ENCODE measurements at places on chromosomes 12 and 14.

DNA sequence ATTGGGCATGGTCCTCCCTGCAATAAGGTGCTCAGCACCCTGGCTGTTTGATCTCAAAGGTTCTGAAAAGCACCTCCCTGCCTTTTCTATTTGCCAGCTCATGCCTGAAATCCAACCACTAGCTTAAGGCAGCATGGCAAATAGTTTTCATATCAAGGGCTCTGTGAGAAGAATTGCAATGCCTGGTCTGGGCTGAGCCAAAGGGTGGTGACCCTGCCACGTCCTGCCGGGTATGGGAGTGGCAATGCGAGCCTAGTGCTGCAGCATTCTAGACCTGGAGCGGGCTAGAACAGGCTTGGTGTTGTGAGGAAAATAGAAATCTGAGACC, 2.3 kb upstream of the SCNN1A start:
- H3K36me3 ChIP-seq, result no peaks in the 10 kb centered on the region
- no peak for DNase-seq
- peaks cover 3% of the 10 kb centered on the region for H3K27me3 ChIP-seq
- H3K27ac ChIP-seq, result peak overlapping the region; percentile 92
- H3K4me3 ChIP-seq, result no peak overlapping the region
- H3K4me1 ChIP-seq, result peaks cover 12% of the 10 kb centered on the region

DNA sequence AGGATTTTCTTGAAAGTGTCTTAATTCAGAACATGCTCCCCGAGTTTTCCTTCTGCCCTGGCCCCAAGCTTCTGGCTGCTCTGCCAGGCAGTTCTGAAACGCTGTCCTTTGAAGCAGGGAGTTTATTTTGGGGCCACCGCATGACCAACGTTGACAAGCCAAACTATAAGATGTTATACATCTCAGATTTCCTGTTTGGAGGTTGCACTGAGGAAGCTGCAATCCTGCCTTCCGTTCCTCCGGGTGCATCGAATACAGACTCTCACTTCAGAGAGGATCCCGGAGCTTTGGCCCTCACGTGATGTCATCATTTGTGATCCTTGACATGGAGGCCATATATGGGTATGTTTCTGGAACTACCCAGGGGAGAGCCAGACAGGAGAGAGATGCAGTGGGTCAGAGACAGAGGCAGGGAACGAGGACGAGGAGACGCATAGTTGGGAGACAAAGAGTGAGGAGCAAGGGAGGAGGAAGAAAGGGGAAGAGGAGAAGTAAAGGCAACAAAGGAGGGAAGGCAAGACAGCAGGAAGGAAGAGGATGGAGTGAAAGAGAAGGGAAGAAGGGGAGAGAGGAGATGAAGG, at the start of gene ASB2:
Gene ASB2, minus strand, starts transcription at position 94 of the 581 bp plus-strand sequence. CDS start 12,031 bp downstream, outside the sequence.
- H3K36me3 ChIP-seq, result no peaks in the 10 kb centered on the region
- no peak within 1 kb of the TSS for H3K4me3 ChIP-seq
- H3K27me3 ChIP-seq, result peaks cover 13% of the 10 kb centered on the region
- DNase-seq, result no peak
- H3K27ac ChIP-seq, result no peak within 1 kb of the TSS

DNA sequence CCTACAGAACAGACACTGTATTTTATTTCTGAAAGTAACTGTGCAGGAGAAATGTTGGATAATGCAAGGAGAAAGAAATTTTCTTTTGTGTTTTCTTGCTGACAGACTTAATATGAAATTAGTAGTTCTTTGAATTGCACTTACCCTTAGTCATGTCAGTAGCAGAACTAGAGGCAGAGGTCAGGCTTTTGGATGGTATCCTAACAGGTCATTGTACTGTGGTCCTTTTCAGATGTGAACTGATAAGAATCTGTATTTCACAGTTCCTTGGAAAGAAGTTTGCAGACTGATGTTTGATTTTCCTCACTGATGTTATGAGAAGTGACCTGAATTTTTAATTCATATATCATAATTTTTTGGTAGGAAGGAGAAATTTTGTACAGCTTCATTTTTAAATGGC, 46.0 kb downstream of the VRK1 start:
- no peak overlapping the region for H3K27ac ChIP-seq
- H3K4me1 ChIP-seq, result no peaks in the 10 kb centered on the region

DNA sequence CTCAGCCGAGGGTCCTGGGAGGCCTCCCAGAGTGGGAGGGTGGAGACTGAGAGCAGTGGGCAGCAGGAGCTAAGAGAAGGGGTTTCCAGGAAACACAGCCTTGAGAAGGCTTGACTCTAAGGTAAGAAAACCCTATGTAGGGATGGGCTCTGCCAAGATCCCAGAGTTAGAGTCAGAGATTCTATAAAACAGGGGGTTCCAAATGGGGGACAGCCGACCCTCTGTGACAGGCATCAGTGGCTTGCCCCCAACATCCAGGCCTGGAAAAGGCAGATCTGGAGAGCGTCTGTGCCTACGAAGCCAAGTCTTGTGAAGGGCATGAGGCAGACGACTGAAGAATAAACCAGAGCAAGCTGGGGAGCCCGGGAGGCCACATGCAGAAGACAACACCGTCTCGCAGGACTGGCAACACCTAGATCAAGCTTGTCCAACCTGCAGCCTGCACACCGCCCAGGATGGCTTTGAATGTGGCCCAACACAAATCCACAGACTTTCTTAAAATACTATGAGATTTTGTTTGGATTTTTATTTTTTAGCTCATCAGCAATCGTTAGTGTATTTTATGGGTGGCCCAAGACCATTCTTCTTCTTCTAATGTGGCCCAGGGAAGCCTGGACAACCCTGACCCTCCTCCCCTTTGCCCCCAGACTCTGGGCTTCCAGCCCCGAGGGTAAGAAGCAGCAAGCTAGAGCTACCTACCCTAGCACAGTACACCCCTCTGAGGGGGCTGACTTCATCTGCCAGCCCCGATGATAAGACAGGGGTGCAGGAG, 42.1 kb downstream of the PRMT8 start:
- H3K4me3 ChIP-seq, result no peak overlapping the region
- no peaks in the 10 kb centered on the region for H3K4me1 ChIP-seq
- DNase-seq, result no peak
- peaks cover 42% of the 10 kb centered on the region for H3K27me3 ChIP-seq
- no peaks in the 10 kb centered on the region for H3K36me3 ChIP-seq

DNA sequence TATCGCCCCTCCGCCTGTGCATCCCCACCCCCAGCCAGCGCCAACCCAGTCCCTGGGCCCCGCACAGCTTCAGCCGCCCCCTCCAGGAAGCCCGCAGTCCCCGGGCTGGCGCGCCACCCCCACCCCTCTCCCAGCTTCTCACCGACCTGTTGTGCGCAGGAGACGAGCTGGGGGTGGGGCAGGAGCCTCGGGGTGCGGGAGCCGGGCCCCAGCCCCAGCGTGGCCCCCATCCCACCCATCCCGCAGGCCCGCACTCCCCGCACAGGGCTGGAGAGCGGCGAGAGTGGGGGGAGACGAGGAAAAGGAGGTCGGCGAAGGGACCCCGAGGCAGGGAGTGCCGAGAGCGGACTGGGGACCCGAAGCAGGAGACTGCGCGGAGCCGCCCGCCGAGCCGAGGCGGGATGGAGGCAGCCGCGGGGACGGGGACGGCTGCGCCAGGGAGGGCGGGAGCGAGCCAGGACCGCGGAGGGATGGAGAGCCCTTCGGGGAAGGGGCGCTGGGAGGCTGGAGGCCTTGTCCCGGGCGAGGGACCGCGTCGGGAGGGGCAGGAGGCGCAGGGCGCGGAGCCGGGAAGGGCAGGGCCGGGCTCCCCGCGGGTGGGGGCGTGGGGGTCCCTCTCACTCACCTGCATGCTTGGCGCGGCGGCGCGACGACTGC, 498 bp downstream of the PIANP start:
- peaks cover 14% of the 10 kb centered on the region for H3K36me3 ChIP-seq
- peaks cover 86% of the 10 kb centered on the region for H3K27me3 ChIP-seq
- peaks cover 6% of the 10 kb centered on the region for H3K4me1 ChIP-seq
- DNase-seq, result no peak
- H3K27ac ChIP-seq, result no peak overlapping the region

DNA sequence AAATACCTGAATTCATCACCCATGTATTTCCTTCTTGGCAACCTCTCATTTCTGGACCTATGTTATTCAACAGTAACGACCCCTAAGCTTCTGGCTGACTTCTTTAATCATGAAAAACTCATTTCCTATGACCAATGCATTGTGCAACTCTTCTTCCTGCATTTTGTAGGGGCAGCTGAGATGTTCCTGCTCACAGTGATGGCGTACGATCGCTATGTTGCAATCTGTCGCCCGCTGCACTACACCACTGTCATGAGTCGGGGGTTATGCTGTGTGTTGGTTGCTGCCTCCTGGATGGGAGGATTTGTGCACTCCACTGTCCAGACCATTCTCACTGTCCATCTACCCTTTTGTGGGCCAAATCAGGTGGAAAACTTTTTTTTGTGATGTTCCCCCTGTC, 356 bp downstream of the OR4Q2 start:
- H3K4me3 ChIP-seq, result no peak overlapping the region
- no peaks in the 10 kb centered on the region for H3K4me1 ChIP-seq
- no peaks in the 10 kb centered on the region for H3K27me3 ChIP-seq

GRCh38 chr12:126443977-126444376, 1378.7 kb downstream of the AACS start:
- DNase-seq, result no peak
- no peak overlapping the region for H3K4me3 ChIP-seq

GRCh38 chr12:119366007-119366406, 31.5 kb downstream of the CCDC60 start:
- H3K4me3 ChIP-seq, result no peak overlapping the region
- no peaks in the 10 kb centered on the region for H3K36me3 ChIP-seq
- no peak for DNase-seq
- H3K27ac ChIP-seq, result no peak overlapping the region

- peak overlapping the region; percentile 93 for H3K27ac ChIP-seq
- peaks cover 49% of the 10 kb centered on the region for H3K36me3 ChIP-seq
- H3K4me1 ChIP-seq, result peaks cover 19% of the 10 kb centered on the region
- DNase-seq, result no peak
- no peaks in the 10 kb centered on the region for H3K27me3 ChIP-seq
These were observed 101.5 kb downstream of the GPR135 start for GRCh38 chr14:59363531-59364226.

DNA sequence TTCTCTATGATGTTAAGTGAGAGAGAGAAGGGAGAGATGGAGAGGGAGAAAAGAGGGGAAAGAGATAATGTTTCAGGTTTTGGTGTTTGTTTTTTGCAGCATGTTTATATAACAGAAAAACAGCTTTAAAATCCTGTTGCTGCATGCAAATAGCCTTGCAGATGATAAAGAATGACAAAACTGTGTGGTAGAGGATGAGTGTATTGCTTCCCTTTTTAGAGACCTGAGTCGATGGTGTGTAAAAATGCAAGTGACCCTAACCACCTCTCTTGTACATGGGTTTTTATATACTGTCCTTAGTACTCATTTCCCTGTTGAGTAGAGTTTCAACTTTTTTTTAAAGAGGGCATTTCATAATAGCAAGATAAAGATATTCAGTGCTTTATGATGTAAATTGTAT, 249.1 kb downstream of the AKAP6 start:
- no peak overlapping the region for H3K27ac ChIP-seq
- no peaks in the 10 kb centered on the region for H3K36me3 ChIP-seq
- H3K4me3 ChIP-seq, result no peak overlapping the region
- DNase-seq, result no peak
- H3K4me1 ChIP-seq, result no peaks in the 10 kb centered on the region

- H3K4me1 ChIP-seq, result peaks cover 12% of the 10 kb centered on the region
- peaks cover 49% of the 10 kb centered on the region for H3K27me3 ChIP-seq
- H3K4me3 ChIP-seq, result no peak overlapping the region
- no peak overlapping the region for H3K27ac ChIP-seq
- H3K36me3 ChIP-seq, result no peaks in the 10 kb centered on the region
These were observed 90.4 kb upstream of the SFSWAP start for GRCh38 chr12:131620520-131620919.

- H3K27ac ChIP-seq, result no peak overlapping the region
- no peak overlapping the region for H3K4me3 ChIP-seq
- no peaks in the 10 kb centered on the region for H3K27me3 ChIP-seq
- H3K4me1 ChIP-seq, result no peaks in the 10 kb centered on the region
These were observed 975.6 kb downstream of the GALC start for GRCh38 chr14:87017335-87017734.

GRCh38 chr14:74620497-74620921, 8.5 kb upstream of the LTBP2 start:
- no peaks in the 10 kb centered on the region for H3K4me1 ChIP-seq
- no peak overlapping the region for H3K27ac ChIP-seq
- no peak for DNase-seq
- no peaks in the 10 kb centered on the region for H3K36me3 ChIP-seq
- H3K4me3 ChIP-seq, result no peak overlapping the region

- H3K36me3 ChIP-seq, result peaks cover 2% of the 10 kb centered on the region
- no peak for DNase-seq
- H3K4me1 ChIP-seq, result peaks cover 12% of the 10 kb centered on the region
- no peaks in the 10 kb centered on the region for H3K27me3 ChIP-seq
- H3K4me3 ChIP-seq, result no peak overlapping the region
- H3K27ac ChIP-seq, result no peak overlapping the region
These were observed 30.3 kb upstream of the WDR89 start for GRCh38 chr14:63671987-63672386.

DNA sequence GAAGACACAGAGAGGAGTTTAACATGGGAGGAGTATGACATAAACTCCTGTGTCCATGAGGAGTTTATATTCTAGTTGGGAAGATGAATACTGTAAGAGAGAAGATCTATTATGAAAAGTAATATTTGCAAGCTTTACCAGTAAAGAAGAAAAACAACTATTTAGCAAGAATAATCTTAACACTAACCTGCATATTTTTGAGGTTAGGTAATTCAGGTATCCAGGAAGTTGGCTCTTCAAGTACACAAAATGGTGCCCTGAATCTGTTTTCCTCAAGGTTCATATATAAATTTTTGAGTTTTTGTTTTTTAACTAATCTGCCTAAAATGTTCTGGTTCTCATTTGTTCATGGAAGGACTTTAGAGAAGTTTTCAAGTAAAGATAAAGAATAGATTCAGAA, 33.9 kb upstream of the KCNMB4 start:
- H3K36me3 ChIP-seq, result peaks cover 25% of the 10 kb centered on the region
- no peak overlapping the region for H3K4me3 ChIP-seq
- DNase-seq, result no peak
- no peaks in the 10 kb centered on the region for H3K4me1 ChIP-seq

- no peak for DNase-seq
- H3K4me3 ChIP-seq, result no peak overlapping the region
- H3K27ac ChIP-seq, result no peak overlapping the region
- peaks cover 8% of the 10 kb centered on the region for H3K4me1 ChIP-seq
These were observed 143.2 kb upstream of the SEL1L start for GRCh38 chr14:81676879-81677278.

GRCh38 chr14:60720962-60721325, 3.2 kb downstream of the SIX4 start:
- H3K4me3 ChIP-seq, result peak overlapping the region; percentile 93
- H3K27me3 ChIP-seq, result no peaks in the 10 kb centered on the region
- H3K27ac ChIP-seq, result peak overlapping the region; percentile 82
- H3K36me3 ChIP-seq, result peaks cover 8% of the 10 kb centered on the region
- DNase-seq, result no peak

- DNase-seq, result no peak
- peaks cover 22% of the 10 kb centered on the region for H3K27me3 ChIP-seq
These were observed 4.4 kb downstream of the MMP17 start for GRCh38 chr12:131832321-131833231.

DNA sequence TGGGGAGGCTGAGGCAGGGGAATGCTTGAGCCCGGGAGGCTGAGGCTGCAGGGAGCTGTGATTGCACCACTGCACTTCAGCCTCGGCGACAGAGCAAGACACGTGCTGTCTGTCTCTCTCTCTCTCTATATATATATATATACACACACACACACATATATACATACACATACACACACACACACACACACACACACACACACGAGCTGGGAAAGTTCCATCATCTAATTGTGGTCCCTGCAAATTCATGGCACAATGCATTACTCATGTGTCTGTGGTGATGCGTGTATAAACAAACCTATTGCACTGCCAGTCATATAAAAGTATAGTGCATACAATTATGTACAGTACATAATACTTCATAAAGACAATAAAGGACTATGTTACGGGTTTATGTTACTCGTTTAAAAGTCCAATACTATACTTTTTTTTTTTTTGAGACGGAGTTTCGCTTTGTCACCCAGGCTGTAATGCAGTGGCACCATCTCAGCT, 36.6 kb downstream of the WDR89 start:
- no peaks in the 10 kb centered on the region for H3K4me1 ChIP-seq
- H3K27ac ChIP-seq, result no peak overlapping the region
